GM10248 (cell line): ENCODE measurements at places on chromosomes 5 and 9.

- DNase-seq: no peak
Observed at GRCh38 chr5:88718736-88719135, 164.2 kb downstream of the MEF2C start.

DNA sequence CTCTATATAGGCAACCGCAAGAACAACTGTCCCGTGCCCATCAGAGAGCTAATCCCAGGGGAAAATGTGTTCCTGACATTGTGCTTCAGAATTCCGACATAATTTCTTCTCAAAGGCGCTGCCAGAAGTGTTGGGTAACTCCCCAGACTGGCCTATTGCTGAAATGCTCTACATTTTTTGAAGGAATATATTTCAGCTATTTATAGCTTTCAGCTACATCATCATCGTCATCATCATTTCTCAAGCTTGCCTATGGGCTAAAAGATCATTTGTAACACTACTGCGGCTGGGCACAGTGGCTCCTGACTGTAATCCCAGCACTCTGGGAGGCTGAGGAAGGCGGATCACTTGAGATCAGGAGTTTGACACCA, 49.7 kb downstream of the MYO10 start:
- DNase-seq: no peak

DNA sequence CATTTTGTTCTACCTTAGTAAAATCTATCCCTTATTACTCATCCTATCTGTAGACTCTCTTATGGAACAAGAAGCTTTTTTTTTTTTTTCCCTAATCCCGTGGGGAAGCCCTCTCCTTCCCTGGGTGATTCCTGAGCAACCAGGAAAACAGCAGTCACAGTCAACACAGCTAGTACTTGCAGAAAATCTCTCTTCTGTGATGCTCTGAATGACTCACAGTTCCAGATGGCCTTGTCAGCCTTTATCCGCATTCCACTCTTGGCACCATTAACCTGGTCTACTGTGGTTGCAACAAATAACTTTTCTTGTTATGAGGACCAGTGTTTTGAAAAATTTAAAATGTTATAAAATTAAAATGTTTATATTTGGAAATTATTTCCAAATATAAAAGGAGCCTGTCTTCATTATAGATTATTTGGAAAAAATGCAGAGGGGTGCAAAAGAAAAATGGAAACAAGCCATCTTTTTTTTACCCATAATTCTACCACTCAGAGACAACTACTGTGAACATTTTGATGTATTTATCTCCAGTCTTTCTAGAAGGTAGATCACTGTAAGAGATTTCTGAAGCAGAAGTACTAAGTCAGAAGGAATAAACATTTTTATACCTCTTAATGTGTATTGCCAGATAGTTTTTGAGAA, 486.7 kb downstream of the RAB3C start:
- DNase-seq: no peak

DNA sequence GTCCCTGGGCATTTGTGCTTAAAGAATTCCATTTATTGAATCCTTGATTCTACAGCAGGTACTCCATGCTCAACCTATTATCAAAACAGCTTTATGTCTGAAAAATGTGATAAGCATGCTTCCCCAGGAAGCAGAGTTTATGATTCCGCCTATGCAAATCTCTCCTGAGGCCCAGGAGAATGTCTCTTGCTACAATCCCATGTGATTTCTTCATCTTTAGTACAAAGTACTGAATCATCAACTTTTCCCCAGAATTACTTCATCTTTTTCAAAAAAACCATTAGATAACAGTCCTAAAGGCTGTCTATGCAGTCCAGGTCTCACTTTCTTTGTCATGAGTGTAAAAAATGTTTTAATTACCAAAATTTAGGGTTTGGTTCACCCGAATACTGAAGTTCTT, 130.2 kb upstream of the ADAMTSL1 start:
- no peak for DNase-seq

DNA sequence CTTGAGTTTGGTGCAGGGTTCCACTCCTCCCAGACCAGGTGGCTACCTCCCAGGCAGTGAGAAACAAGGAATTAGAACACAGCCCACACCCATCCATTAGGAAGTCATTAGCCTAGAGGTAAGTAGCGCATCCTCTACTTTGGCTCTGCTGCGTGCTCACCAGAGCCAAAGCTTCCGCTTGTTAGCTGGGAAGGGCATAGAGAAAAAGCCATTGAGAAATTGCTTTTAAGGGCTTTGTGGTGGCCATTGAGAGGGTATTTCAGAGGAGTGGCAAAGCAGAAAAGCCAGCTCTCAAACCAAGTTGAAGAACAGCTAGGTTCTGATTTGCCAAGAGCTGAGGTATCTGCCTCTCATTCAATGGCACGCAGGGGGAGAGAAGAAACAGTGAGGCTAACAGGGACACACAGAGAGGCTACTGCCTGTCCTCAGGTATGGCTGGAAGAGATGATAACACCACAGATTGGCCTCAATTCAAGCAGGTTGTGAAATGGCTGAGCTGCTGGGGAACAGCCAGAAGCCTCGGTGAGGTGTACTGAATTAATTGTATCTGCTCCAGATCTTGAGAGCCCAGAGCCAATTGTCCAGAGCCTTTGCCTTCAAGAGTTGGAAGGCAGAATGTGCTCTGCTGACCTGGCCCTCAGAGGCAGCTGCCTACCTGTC, 119.4 kb downstream of the NTRK2 start:
- no peak for DNase-seq
